ENCODE measurements at places on chromosomes 2 and 18.

DNA sequence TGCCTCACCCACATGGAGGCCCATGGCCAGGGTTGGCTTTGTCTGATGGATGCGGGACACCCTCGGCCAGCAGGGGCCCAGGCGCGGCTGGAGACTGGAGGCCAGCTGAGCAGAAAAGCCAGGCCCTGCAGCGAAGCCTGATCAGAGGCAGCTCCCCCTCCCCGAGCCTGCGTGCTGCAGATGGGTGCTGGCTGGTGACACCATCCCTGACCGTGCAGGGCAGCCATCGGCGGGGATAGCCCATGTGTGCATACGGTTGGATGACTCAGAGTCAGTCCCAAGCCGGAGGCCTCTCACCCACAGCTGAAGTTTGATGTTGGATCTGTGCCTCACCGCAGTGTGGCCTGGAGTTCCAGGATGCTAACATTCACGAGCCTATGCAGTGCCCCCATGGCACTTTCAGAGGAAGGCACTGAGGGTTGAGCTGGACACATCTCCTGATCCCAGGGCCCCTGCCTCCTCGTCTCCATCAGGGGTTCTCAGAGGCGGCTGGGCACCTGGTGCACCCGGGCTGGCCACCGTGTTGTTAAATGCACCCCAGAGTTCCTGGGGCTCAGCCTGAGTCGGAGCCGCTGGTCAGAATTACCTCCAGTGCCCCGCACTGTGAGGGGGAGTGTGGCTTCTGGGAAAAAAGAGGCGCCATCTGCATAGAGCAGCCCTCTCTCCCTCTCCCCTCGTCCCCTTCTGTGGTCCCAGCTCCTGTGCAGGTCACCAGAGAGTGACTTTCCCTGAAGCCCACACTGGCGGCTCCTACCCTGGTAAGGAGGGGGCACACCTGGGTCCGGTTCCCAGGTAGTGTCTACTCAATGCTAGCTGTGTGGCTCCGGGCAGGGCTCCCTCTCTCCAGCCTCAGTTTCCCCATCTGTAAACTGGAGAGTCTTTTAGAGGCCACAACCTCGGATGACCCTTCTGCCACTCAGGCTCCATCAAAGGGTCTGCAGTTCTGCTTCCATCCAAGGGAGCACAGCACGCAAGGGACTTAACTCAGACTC lies 19.4 kb upstream of the KIF1A start:
- peaks cover 4% of the 10 kb centered on the region for H3K27me3 ChIP-seq
- no peak overlapping the region for H3K4me3 ChIP-seq
- H3K4me1 ChIP-seq = no peaks in the 10 kb centered on the region
- H3K27ac ChIP-seq = no peak overlapping the region

DNA sequence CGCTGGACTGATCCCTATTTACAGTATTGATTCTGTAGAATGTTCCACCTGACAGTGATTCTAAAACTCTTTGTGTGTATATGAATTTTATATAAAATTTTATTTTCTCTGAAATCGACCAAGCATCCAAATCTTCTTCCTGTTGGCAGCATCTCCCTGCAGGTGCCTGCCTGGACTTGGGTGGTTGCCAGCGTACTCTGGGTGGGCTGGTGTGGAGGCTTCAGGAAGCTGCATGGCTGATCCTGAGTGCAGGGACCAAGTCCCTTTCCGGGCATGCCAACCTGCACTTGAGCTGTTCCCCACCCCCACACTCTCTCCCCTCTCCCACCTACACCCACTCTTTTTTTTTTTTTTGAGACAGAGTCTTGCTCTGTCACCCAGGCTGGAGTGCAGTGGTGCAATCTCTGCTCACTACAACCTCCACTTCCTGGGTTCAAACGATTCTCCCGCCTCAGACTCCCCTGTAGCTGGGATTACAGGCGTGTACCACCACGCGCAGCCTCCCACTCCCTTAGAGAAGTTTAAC lies 53.2 kb upstream of the ALKAL2 start:
- no peak for DNase-seq
- no peak overlapping the region for H3K27ac ChIP-seq
- no peaks in the 10 kb centered on the region for H3K36me3 ChIP-seq
- H3K4me3 ChIP-seq = no peak overlapping the region

- no peaks in the 10 kb centered on the region for H3K4me1 ChIP-seq
- H3K4me3 ChIP-seq = no peak overlapping the region
- H3K27ac ChIP-seq = no peak overlapping the region
- no peaks in the 10 kb centered on the region for H3K27me3 ChIP-seq
- no peak for DNase-seq
Observed at GRCh38 chr2:148967578-148967977, 70.9 kb upstream of the LYPD6B start.

- DNase-seq = no peak
- no peak overlapping the region for H3K27ac ChIP-seq
- no peaks in the 10 kb centered on the region for H3K36me3 ChIP-seq
- H3K4me3 ChIP-seq = no peak overlapping the region
- no peaks in the 10 kb centered on the region for H3K4me1 ChIP-seq
Observed at GRCh38 chr2:3633982-3634595, 23.9 kb upstream of the ALLC start.

- H3K4me1 ChIP-seq = no peaks in the 10 kb centered on the region
- peaks cover 67% of the 10 kb centered on the region for H3K36me3 ChIP-seq
- H3K27me3 ChIP-seq = no peaks in the 10 kb centered on the region
- no peak for DNase-seq
- no peak overlapping the region for H3K27ac ChIP-seq
- H3K4me3 ChIP-seq = no peak overlapping the region
Observed at GRCh38 chr2:203286532-203286931, 41.7 kb upstream of the ABI2 start.

DNA sequence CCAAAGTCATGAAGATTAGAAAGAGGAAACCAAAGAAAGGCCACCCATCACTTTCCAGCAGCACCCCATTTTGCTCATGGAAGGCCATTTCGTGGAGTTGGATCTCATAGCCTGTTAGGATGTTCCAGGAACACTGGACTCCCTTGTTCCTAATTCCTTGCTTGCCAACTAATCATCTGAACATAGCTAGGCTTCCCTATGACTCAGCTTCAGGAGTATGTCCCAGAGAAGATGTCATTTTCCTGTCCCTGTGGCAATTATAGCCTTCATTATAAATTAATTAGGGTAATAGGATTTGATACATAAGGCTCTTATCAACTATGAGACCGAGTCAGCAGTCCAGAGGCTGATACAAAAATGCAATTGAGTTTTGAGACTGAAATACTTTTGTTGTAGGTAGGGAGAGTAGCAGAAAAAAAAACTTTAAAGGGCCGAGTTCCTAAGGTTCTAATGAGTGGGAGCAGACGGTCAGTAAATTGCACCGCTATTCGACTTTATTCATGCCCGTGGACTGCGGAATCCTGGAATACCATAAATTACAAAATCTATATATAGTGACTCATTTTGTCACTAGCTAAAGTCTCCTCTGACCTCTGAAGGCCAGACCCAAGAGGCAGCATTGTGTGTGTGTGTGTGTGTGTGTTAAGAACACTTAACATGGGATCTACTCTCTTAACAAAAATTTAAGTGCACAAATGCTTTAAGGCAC lies 311.8 kb downstream of the FBXO15 start:
- no peak overlapping the region for H3K27ac ChIP-seq
- no peak for DNase-seq
- no peaks in the 10 kb centered on the region for H3K4me1 ChIP-seq
- no peaks in the 10 kb centered on the region for H3K27me3 ChIP-seq

DNA sequence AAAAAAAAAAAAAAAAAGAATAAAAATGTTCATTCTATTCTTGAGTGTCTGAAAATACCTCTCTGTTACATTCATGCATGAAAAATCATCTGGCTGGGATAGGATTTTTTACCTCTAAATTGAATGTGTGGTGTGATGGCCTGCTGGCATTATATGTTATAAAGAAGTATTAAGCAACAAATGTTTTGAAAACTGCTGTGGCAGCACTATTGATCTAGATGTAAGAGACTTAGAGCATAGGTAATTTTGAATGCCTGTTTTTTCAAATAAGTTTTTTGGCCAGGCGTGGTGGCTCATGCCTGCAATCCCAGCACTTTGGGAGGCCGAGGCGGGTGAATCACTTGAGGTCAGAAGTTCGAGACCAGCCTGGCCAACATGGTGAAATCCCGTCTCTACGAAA lies 147.0 kb upstream of the LINC00305 start:
- no peaks in the 10 kb centered on the region for H3K36me3 ChIP-seq
- H3K27ac ChIP-seq = no peak overlapping the region
- no peaks in the 10 kb centered on the region for H3K27me3 ChIP-seq
- DNase-seq = no peak

- H3K36me3 ChIP-seq = no peaks in the 10 kb centered on the region
- H3K4me1 ChIP-seq = no peaks in the 10 kb centered on the region
- H3K27ac ChIP-seq = no peak overlapping the region
- no peak for DNase-seq
- peaks cover 4% of the 10 kb centered on the region for H3K27me3 ChIP-seq
Observed at GRCh38 chr18:62437235-62438017, 85.4 kb upstream of the ZCCHC2 start.

DNA sequence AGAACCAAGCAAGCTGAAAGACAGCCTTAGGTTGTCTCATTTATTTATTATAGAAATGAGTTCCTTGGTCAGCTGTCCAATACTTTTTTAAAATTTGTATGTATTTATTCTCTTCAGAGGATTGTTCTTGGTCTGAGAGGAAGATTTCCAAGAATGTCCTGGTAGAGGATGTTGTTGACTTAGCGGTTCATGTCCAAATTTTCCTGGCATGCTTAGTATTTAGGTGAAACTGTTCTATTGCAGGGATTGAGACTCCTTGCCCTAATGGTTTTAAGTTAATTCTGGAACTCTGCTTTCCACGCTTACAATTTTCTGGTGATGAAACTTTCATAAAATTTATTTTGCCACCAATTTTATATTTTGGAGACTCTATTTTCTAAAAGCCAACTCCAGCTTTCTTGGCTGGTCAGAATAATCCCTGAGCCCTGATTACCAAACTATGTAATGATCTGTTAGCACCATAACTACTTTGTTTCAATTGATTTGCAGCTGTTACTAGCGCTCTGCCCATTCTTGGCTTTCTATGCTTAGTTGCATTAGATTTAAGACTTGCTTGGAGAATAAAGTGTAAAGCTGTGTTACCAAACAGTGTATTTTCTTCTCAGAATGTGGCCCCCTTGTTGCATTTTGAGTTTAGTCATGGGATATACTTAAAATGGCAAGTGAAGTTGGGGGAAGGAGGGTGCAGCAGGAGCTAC lies 1868.8 kb upstream of the CELF4 start:
- no peaks in the 10 kb centered on the region for H3K36me3 ChIP-seq
- no peak overlapping the region for H3K4me3 ChIP-seq
- H3K27ac ChIP-seq = no peak overlapping the region
- no peaks in the 10 kb centered on the region for H3K27me3 ChIP-seq
- no peaks in the 10 kb centered on the region for H3K4me1 ChIP-seq
